ENCODE measurements at places on chromosomes 4 and X.

GRCh38 chrX:56733459-56734046 lies 4.5 kb downstream of the NBDY start:
- DNase-seq: no peak
- H3K4me1 ChIP-seq: peaks cover 15% of the 10 kb centered on the region

- H3K4me3 ChIP-seq: no peak overlapping the region
- no peak overlapping the region for H3K27ac ChIP-seq
- no peak for DNase-seq
- H3K4me1 ChIP-seq: peaks cover 12% of the 10 kb centered on the region
Measured at GRCh38 chr4:105455998-105456397, 17.9 kb downstream of the PPA2 start.

DNA sequence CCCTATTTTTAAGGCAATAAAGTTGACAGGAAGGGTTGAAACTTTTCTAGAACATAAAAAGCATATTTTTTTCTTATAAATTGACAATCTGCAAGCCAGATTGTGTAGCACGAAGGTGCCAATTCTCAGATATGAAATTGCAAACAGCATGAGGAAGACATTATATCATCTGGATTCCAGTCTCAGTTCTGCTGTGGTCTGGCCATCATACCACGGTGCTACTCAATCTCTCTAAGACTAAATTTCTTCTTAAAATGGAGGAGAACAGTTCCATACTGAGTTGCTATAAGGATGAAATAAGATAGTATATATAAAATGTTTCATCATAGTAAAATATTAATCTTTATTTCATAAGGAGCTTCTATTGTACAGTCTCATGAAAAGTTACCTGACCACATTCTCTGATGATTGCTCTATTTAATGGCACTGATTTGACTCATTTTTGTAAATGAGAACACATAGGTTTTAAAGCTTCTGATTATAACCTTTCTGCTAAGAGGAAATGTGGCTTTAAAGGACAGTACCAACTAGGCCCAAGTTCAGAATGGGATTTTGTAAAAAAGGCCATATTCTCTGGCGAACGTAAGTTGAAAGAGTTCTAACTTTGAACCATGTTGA lies 127.9 kb downstream of the SHROOM3 start:
- DNase-seq: no peak
- no peaks in the 10 kb centered on the region for H3K36me3 ChIP-seq
- no peaks in the 10 kb centered on the region for H3K27me3 ChIP-seq
- H3K27ac ChIP-seq: peak overlapping the region; percentile 97

DNA sequence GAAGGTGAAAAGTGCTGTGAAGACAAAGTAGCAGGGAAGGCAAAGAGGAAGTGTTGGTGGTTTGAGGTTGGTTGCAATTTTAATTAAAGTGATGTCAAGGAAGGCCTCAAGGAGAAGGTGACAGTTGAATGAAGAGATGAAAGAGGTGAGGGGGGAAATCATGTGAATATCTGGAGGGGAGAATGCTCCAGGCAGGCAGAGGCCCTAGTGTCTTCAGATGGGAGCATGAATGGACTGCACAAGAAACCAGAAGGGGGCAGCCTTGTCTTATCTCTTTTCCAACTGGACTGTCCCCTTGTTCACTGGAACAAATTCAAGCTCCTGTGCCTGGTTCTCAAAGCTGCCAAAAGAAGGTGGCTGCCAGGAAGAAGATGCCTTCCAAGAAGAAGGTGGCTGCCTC lies 68.4 kb downstream of the MAOB start:
- H3K4me1 ChIP-seq: no peaks in the 10 kb centered on the region
- H3K27ac ChIP-seq: no peak overlapping the region
- peaks cover 9% of the 10 kb centered on the region for H3K27me3 ChIP-seq
- H3K36me3 ChIP-seq: peaks cover 1% of the 10 kb centered on the region
- H3K4me3 ChIP-seq: no peak overlapping the region

DNA sequence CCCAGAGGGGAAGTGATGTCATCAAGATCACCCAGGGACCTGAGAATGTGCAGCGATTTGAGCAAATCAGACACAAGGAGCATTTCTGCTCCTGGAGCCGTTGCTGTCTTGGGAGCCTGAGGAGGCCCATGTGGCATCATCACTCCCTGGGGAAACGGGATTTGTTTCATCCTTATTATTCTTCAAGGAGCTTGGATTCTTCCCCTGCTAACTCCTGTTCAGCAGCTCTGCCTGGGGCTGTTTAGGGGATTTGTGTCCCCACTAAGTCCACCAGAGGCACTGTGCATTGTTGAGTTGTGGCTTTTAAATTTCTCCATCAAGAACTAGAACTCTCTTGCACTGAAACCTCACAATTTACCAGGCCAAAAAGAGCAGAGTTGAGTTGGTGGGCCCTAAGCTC lies 104.2 kb upstream of the MSX1 start:
- H3K27me3 ChIP-seq: peaks cover 25% of the 10 kb centered on the region
- no peak overlapping the region for H3K4me3 ChIP-seq
- H3K36me3 ChIP-seq: no peaks in the 10 kb centered on the region
- H3K4me1 ChIP-seq: no peaks in the 10 kb centered on the region
- no peak overlapping the region for H3K27ac ChIP-seq

- no peak overlapping the region for H3K4me3 ChIP-seq
- H3K27ac ChIP-seq: no peak overlapping the region
- no peaks in the 10 kb centered on the region for H3K36me3 ChIP-seq
- DNase-seq: no peak
Measured at GRCh38 chrX:133956570-133957340, 28.6 kb downstream of the GPC3 start.

DNA sequence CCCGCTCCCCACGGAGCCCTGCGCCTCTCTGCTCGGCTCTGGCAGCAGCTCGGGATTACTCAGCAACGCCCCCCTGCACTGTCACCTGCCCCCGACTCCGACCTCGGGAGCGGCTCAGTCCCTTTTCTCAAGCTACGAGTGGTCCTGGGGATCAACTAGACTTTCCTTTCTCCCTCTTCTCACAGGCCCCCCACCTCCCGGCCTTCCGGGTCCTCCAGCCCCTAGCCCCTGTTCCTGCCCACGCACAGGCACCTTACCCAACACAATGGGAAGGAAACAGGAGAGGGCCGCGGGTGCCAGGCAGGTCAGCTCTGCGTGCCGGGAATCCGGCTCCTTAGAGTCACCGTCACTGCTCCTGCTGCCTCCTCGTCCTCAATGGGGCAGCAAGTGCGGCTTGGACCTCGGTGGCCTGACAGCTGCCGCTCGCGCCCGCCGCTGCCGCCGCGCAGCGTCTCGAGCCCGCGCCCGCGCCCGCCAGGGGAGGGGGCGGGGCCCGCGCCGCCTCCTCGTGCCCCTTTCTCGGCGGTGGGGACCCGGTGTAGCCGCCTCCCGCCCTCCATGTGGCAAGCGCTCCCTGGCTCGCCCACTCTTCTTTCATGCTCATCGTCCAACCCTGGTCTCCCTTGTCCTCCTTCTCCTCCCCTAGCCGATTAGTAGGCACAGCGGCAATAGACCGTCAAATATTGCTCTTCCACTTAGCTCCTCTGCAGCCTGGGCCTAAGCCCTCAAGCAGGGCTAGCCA lies at the start of gene RAB9B:
Gene RAB9B, minus strand, starts transcription at position 455 of the 742 bp plus-strand sequence. CDS start 6,473 bp downstream, outside the sequence.
- DNase-seq: no peak
- peak within 1 kb of the TSS; percentile 76 for H3K4me3 ChIP-seq
- H3K4me1 ChIP-seq: peaks cover 3% of the 10 kb centered on the region
- H3K36me3 ChIP-seq: no peaks in the 10 kb centered on the region

- DNase-seq: no peak
- H3K4me3 ChIP-seq: no peak overlapping the region
- no peak overlapping the region for H3K27ac ChIP-seq
- peaks cover 47% of the 10 kb centered on the region for H3K27me3 ChIP-seq
Measured at GRCh38 chrX:23365541-23365940, 30.9 kb downstream of the PTCHD1 start.

GRCh38 chr4:88866862-88867550 lies 169.4 kb upstream of the NAP1L5 start:
- H3K4me3 ChIP-seq: no peak overlapping the region
- no peaks in the 10 kb centered on the region for H3K36me3 ChIP-seq
- H3K27me3 ChIP-seq: no peaks in the 10 kb centered on the region
- H3K27ac ChIP-seq: no peak overlapping the region

- no peak overlapping the region for H3K27ac ChIP-seq
- H3K4me1 ChIP-seq: no peaks in the 10 kb centered on the region
- H3K36me3 ChIP-seq: no peaks in the 10 kb centered on the region
- H3K27me3 ChIP-seq: no peaks in the 10 kb centered on the region
- no peak for DNase-seq
Measured at GRCh38 chr4:134754301-134755019, 552.9 kb upstream of the PABPC4L start.

- DNase-seq: peak; percentile 90
- H3K27ac ChIP-seq: peak overlapping the region; percentile 98
- H3K36me3 ChIP-seq: peaks cover 11% of the 10 kb centered on the region
- H3K4me1 ChIP-seq: peaks cover 29% of the 10 kb centered on the region
Measured at GRCh38 chr4:30719454-30720020, 632 bp upstream of the PCDH7 start.

GRCh38 chr4:47852136-47852535 lies 14.3 kb upstream of the CORIN start:
- H3K27me3 ChIP-seq: no peaks in the 10 kb centered on the region
- no peak overlapping the region for H3K4me3 ChIP-seq
- H3K27ac ChIP-seq: peak overlapping the region; percentile 72

GRCh38 chrX:103276581-103277002 lies at the start of gene TCEAL5:
Gene TCEAL5, minus strand, starts transcription at chrX:103276750. Its CDS starts 2,187 bp downstream, at chrX:103274563.
- no peaks in the 10 kb centered on the region for H3K4me1 ChIP-seq
- H3K4me3 ChIP-seq: no peak within 1 kb of the TSS

DNA sequence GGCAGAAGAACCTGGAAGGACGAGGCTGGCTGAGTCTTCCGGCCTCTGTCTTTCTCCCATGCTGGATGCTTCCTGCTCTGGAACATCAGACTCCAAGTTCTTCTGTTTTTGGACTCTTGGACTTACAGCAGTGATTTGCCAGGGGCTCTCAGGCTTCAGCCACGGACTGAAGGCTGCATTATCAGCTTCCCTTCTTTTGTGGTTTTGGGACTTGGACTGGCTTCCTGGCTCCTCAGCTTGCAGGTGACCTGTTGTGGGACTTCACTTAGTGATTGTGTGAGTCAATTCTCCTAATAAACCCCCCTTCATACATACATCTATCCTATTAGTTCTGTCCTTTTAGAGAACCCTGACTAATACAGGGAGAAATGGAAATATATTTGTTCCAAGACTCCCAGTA lies 265.8 kb downstream of the PCDH18 start:
- H3K36me3 ChIP-seq: no peaks in the 10 kb centered on the region
- H3K4me3 ChIP-seq: no peak overlapping the region
- no peak for DNase-seq
- H3K4me1 ChIP-seq: peaks cover 31% of the 10 kb centered on the region

GRCh38 chr4:183808097-183808456 lies 97.0 kb upstream of the STOX2 start:
- H3K4me1 ChIP-seq: no peaks in the 10 kb centered on the region
- H3K27ac ChIP-seq: no peak overlapping the region
- peaks cover 3% of the 10 kb centered on the region for H3K27me3 ChIP-seq
- no peak overlapping the region for H3K4me3 ChIP-seq

DNA sequence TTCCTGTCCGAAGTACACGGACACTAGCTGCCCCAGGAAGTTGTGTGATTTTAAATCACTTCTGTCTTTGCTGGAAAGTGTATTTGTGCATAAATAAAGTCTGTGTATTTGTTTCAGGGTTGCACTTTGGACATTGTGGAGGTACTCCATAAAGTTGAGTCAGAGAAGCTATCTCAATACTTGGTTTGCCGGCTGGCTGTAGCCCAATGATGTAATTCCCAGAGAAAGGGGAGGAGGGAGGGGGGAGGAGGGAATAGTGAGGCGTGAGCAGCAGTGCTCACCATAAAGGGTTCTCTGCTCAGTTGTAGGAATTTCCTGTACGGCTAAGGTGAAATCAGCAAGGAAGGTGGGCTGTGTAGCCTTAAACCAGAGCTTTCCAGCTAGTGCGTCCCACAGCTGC lies 7.5 kb downstream of the APEX2 start:
- peaks cover 13% of the 10 kb centered on the region for H3K36me3 ChIP-seq
- no peak overlapping the region for H3K4me3 ChIP-seq
- H3K27ac ChIP-seq: no peak overlapping the region

All from chondrocyte (in vitro differentiated cells).